CD4-positive, alpha-beta T cell treated with Interleukin-6 for 4 hours (primary cell): ENCODE measurements at places on chromosomes 11 and 22.
A peak's percentile ranks its signal among the peaks of the same experiment; 100 is the strongest.

GRCh38 chr11:74232311-74232950 is 61.3 kb downstream of the PPME1 start:
- peak; percentile 56 for DNase-seq

DNA sequence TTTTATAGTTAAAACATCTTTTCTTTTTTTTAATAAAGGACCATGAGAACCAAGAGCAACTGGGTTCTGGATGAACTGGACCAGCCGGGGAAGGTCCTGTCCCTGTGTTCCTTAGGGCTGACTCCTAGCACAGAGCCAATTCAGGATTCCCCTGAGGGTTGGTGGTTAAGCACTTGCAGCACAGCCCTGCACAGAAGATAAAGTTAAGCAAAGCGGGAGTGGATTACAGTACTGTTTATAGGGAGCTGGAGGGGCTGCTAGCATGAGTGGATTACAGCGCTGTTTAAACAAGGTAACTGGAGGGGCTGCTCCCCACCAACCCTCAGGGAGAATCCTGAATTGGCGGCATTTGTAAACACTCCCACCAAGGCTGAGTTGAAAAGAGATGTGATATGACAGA is 90.6 kb downstream of the CELSR1 start:
- no peak for DNase-seq

DNA sequence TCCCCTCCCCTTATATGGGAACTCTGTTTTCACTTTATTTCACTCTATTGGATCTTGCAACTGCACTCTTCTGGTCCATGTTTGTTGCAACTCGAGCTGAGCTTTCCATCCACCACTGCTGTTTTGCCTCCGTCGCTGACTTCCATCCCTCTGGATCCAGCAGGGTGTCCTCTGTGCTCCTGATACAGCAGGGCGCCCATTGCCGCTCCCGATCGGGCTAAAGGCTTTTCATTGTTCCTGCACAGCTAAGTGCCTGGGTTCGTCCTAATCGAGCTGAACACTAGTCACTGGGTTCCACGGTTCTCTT is 11.1 kb upstream of the CCDC117 start:
- no peak for DNase-seq

DNA sequence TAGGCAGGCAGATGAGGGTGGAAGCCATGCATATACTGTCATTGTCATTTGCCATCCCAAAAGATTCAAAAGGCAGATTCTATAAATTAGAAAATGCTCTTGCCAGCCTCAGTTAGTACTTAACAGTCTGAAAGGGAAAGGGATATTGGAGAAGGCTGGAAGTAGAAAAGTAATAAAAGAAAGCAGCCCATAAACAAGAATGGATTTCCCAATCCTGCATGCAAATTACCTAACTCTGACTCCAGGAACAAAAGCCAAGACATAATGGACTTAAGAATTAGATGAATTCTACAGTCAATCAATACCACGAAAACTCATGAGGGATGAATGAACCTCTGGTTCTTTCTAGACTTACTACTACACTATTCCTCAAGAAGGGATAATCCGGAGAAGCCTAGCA is 5.9 kb downstream of the PAK1 start:
- DNase-seq, result no peak

DNA sequence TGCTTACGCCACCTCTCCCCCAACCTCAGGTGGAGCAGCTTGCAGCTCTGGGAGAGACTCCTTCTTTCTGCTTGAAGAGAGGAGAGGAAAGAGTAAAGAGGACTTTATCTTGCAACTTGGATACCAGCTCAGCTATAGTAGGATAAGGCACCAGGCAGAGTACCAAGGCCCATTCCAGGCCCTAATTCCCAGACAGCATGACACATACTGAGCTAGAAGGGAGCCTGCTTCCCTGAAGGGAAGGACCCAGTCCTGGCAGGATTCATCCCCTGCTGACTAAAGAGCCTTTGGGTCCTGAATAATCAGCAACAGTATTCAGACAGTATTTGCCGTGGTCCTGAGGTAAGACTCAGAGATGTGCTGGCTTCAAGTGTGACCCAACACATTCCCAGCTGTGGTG is 41.4 kb downstream of the PPME1 start:
- no peak for DNase-seq

DNA sequence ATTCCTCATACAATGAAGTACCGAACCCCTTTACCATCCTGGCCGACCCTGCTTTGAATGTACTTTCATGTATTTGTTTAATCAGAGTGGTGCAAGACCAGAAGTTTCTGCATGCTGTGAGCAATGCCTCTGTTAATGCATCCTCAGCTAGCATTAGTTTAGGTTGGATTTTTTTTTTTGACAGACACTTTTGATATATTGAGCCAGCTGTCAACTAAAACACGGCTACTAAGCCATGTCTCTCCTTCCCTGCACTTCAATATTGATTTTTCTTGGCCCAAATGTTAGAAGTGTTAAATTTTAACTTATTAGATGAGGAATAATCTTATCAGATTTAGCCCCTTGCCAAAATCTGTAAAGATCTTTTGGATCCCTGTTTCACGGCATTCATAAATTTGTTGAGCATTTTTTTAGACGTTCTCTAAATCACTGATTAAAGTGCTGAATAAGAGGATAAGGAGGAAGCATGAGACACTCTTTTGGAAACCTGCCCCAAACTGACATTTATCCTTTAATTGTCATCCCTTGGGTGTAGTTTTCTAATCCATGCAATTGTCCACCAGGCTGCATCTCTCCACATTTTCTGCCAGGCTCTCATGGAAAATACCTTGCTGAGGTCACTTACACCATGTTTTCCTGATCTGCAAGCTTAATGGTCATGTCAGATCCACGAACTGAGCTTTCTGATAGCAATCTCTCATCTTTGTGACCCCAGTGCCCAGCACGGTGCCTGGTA is 130.7 kb downstream of the FEZ1 start:
- no peak for DNase-seq

DNA sequence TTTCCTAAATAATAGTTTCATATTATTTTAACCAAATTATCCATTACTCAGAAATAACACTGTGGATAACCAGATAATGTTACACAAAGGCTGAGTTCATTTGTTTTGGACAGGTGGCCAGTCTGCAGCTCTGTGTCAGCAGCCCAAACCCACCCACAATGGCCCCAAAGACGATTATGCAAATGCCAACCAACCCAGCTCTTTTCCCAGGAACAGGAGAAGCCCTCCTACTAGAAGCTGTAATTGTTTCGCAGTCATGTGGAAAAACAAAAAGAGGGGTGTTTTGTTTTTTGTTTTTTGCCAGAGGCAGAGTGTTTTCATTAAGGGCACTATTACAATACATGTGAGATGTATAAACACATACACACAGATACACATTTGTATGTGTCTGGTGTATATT is 102.1 kb downstream of the FCHSD2 start:
- DNase-seq, result no peak

GRCh38 chr22:28788601-28789000 is 11.8 kb downstream of the XBP1 start:
- DNase-seq, result no peak

DNA sequence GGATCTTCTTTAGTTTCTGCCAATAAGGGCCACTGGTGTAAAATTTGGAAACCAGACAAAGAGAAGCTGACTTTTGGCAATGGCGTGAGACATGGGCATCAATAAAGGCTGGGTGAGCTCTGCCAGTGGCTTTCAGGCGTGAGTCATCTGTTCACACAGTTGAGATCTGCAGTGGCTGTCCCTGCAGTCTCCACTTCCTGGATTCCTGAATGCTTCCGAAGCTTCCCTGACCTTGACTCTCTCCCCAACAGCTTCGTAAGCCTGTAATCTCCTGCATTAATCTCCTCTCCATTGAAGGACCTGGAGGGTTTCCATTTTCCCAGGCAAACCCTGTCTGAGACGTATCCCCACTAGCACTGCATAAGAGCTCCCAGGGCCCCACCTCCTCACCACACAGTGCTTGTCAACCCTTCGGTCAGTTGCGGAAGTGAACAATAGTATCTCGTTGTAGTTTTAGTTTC is 574.7 kb downstream of the TBC1D22A start:
- no peak for DNase-seq

- no peak for DNase-seq
Measured at GRCh38 chr22:29291215-29291614, 15.2 kb upstream of the GAS2L1 start.

GRCh38 chr22:46201059-46201757 is 48.9 kb downstream of the CDPF1 start:
- DNase-seq, result no peak

- DNase-seq, result no peak
Measured at GRCh38 chr11:74169738-74170458, 904 bp downstream of the C2CD3 start.

GRCh38 chr11:24386546-24387397 is 110.1 kb upstream of the LUZP2 start:
- DNase-seq, result no peak

- DNase-seq, result no peak
Measured at GRCh38 chr22:44203203-44203602, 22.5 kb downstream of the PARVG start.

GRCh38 chr11:95495706-95496105 is 264.7 kb upstream of the SESN3 start:
- DNase-seq, result no peak
